Stimulated activated CD8-positive, alpha-beta memory T cell treated with anti-CD3 and anti-CD28 coated beads, Interleukin-7, amount 100 ng/mL, for 48 hours (primary cell): ENCODE measurements at places on chromosomes 13 and 19.
A peak's percentile ranks its signal among the peaks of the same experiment; 100 is the strongest.

- peak; percentile 40 for DNase-seq
Observed at GRCh38 chr19:17576758-17577456, 21.5 kb downstream of the COLGALT1 start.

DNA sequence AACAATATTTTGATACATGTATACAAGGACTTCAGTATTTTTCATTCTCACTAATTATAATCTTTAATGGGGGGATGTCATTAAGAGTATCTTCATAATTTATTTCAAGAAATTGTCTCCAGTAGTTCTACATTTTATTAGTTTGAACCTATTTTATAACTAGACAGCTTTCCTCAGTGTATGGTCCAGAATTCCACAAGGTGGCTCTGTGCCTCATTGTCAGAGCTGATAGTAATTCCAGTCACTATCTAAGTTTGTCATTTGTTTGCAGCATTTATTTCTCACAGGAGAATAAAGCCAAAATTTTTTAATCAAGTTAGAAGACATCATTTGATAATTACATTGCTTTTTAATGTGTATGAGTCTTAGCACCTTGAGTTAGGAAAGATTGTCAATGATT lies 1633.0 kb upstream of the PCDH20 start:
- no peak for DNase-seq

GRCh38 chr13:25771641-25772478 lies 280.0 kb downstream of the SHISA2 start:
- DNase-seq: no peak

DNA sequence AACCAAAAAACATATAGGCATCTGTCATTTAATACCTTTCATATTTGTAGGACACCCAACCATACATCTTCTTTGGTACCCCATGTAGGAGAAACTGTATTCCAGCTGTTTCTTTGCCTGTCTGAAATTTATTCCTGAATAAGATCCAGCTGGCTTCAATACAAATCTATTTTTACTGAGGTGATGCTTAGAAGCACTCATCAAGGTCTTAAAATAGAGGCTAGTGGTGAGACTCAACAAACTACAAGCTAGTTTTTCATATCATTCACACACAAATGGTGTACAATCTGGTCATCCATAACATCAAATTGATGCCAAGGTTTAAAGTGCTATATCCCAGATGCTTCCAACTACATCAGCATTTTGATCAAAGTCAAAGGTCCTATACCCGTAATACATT lies 1071.3 kb upstream of the MIR17HG start:
- DNase-seq: no peak

DNA sequence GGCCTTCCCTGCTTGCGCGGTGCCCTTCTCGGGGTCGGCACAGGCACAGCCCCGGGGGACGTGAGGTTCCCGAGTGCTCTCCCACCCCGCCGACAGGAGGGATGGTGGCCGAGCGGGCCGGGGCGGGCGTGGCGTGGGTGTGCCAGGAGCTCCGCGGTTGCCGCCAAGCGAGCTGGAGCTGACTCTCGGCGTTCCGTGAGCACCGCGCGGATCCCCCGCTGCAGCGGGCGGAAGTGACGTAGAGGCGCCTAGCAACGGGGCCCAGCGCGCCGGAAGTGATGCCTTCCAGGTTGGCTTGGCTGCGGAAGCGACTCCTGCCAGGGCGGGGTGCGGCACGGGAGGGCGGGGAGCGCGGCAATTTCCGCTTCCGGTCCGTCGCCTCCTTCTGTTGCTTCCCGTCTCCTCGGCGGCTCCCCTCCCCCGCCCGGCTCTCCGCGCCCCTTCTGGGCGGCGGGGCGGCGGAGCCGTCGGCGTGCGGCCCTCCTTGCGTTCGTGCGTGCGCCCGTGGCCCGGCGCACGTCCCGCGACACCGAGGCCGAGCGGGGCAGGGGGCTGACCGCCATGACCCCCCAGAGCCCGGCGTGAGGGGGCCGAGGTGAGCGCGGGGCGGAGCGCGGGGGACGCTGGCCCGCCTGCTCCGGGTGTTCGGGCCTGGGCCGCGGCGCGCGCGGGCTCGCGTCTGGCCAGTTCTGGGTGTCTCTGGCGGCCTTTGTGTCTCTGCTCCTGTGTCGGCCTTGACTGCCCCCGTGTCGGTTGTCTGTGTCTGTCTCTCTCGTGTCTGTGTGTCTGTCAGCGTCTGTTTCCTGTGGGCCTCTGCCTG lies at the start of gene EPN1:
Gene EPN1 (plus strand): TSS at position 386 of the 820 bp plus-strand sequence. CDS start 3,402 bp downstream, outside the sequence.
- peak; percentile 95 for DNase-seq

- DNase-seq: peak; percentile 81
Observed at GRCh38 chr19:38263689-38264485, 486 bp upstream of the SPINT2 start.

- DNase-seq: no peak
Observed at GRCh38 chr13:98022210-98022609, 68.7 kb downstream of the IPO5 start.

- DNase-seq: no peak
Observed at GRCh38 chr13:79427265-79427664, 21.2 kb upstream of the RBM26 start.

DNA sequence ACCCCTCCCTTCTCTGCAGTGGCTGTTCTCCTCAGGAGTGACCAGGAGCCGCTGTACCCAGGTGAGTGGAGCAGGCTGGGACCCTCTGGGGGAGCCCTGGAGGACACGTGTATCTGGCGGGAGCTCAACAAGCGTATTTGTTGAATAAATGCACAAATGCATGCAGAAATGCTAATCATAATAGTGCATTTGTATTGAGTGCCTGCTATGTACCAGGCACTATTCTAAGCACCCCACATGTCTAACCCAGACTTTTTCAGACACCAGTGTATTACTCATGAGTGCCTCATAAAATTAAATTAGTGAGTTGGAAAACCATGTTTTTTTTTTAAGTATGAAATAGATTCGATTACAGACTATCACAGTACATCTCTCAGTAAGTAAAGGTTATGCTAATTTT lies 7.9 kb downstream of the HPN start:
- no peak for DNase-seq

GRCh38 chr19:45663800-45664199 lies 4.2 kb upstream of the GIPR start:
- DNase-seq: no peak

DNA sequence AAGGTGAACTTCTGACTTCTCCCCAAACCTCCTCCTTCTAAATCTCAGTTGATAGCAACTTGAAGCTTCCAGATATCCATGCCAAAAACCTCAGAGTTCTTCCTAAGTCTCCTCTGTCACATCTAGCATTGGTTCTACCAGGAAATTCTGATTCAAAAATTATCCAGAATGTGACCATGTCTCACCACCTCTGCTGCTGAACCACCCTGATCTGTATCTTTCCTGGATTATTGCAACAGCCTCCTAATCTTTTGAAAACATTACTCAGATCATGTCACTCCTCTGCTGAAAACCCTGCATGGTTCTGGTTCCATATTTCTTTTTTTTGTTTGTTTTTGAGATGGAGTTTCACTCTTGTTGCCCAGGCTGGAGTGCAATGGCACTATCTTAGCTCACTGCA lies 78.7 kb upstream of the TNFSF11 start:
- no peak for DNase-seq

GRCh38 chr13:112029143-112029542 lies 37.8 kb upstream of the SOX1 start:
- DNase-seq: no peak

DNA sequence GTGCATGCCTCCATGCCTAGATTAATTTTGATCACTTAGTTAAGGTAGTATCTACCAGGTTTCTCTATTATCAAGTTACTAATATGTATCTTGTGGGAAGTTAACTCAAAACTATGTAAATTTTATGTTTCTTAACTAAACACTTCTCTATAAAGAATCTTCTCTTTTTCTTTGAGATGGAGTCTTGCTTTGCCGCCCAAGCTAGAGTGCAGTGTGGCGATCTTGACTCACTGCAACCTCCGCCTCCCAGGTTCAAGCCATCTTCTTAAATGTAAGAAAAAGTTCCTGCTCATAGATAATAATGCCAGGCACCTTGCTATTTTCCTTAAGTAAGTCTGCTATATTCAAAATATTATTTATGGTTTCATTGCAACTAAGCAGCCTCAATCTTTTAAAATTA lies 58.4 kb downstream of the ELF1 start:
- DNase-seq: no peak

GRCh38 chr19:41999071-41999877 lies 5.2 kb upstream of the ATP1A3 start:
- DNase-seq: no peak

DNA sequence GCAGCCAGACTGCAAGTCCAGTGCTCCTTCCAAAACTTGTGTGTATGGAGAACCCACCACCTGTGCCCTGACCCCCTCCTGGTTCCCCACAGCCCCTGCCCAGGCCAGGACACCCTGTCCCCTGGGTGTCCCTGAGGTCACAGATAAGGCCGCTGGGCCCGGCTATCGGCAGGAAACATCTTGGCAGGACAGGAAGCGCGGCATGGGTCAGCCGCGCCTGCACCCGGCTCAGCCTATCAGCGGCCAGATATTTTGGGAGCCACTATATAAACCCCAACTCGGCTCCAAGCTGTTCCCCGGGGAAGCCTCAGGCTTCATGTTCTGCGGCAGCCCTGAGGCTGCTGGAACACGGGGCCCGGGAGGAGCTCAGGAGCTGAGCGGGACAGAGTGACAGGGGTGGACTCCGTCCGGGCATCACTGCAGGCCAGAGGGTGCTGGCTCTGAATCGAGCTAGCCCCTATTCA lies 60.8 kb downstream of the AP1M1 start:
- no peak for DNase-seq

GRCh38 chr13:22062478-22063205 lies 391.8 kb downstream of the FGF9 start:
- no peak for DNase-seq

DNA sequence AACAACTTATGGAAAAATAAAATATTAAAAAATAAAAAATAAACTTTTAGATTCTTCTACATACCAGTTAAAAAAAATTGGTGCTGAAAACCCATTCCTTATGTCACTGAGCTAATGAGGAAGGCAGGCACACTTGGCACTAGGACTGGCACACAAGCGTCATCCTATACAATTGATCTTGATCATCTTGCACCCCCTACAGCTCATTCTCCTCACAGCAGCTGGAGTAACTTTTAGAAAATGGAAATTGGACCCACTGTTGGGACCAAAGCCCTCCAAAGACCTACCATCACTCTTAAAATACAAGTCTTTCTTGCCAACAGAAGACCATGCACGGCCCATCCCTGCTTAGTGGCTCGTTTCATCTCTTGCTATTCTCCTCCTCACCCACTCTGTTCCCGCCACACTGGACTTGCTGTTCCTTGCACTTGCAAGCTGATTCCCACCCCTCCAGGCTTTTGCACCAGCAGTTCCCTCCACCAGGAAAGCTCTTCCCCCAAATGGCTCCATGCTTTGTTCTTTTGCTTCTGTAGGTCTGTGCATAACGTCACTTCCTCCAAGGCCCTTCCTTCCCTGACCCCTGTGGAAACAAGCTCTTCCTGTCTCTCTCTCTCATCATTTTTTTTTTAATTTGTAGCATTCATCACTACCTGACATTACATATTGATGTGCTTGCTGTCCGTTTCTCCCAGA lies 11.6 kb downstream of the CTU1 start:
- DNase-seq: no peak

- DNase-seq: no peak
Observed at GRCh38 chr13:102940770-102941169, 94.9 kb downstream of the ERCC5 start.

GRCh38 chr19:13861392-13861713 lies 15.6 kb upstream of the NANOS3 start:
- no peak for DNase-seq

DNA sequence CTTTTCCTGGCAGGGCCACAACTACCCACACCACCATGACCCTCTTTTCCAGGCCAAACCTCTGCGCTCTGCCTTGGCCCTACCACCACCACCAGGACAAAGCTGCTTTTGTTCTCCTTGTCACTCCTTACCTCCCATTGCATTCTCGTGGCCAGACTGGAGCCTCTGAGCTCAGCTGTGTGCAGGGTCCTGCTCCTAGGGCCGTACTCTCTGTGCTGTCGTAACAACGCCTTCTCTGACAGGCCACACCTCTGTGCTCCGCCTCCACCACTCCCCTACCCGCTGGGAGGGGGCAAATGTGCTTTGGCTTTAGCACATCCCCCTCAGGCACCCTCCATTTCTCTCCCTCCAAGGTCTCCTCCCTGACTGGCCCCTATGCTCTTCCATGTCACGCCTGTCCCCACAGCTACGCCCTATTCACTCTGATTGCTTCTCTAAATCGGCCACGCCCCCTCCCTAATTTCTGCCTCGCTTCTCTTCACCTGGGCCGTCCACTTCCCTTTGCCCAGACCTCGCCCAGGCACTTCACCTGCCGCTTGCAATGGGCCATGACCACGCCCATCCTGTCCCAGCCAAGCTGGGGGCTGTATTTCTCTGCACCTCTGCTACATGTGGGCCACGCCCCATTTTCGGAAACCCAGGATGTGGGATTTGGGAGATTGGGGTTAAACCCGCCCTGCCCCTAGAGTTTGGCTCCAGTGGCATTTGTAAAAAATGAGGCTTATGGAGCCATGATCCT lies 472.3 kb downstream of the KLF12 start:
- DNase-seq: no peak

- peak; percentile 20 for DNase-seq
Observed at GRCh38 chr19:33430674-33431277, 57.3 kb downstream of the CEBPG start.

GRCh38 chr19:51173681-51174080 lies 31.6 kb downstream of the SIGLEC7 start:
- DNase-seq: no peak

DNA sequence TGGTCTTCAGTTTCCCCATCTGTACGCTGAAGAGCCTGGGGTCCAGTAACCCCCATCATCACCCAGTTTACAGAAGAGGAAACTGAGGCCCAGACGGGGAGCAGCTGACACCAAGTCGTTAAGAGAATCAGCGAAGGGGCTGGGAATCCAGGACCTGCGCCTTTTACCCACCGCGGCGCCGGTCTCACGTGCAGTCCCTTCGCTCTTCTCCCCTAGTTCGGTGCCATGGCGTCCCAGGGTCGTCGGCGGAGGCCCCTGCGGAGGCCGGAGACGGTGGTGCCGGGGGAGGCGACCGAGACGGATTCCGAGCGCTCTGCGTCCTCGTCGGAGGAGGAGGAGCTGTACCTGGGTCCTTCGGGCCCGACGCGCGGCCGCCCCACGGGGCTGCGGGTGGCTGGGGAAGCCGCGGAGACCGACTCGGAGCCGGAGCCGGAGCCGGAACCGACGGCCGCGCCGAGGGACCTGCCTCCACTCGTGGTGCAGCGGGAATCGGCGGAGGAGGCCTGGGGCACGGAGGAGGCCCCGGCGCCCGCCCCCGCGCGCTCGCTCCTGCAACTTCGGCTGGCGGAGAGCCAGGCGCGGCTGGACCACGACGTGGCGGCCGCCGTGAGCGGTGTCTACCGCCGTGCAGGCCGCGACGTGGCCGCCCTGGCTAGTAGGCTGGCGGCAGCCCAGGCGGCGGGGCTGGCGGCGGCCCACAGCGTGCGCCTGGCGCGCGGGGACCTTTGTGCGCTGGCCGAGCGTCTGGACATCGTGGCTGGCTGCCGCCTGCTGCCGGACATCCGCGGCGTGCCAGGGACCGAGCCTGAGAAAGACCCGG lies 698 bp downstream of the BLOC1S3 start:
- no peak for DNase-seq

DNA sequence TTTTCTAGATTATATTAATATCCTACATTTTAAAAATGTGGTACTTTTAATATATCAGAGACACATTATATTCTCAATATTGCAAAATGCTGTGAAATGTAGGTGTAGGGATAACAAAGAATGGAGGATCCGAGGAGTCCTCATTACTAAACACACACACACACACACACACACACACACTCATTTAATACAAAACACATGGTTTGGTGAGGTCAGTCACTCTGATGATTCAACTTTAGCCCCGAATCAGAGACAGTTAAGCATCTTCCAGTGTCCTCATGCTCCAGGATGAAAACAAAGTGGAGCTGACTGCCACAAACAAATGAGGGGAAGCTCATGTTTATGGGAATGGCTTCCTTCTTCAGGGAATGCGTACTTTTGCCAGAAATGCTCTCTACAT lies 147.5 kb downstream of the CYSLTR2 start:
- DNase-seq: no peak
